ENCODE measurements at places on chromosomes 11 and 22.

DNA sequence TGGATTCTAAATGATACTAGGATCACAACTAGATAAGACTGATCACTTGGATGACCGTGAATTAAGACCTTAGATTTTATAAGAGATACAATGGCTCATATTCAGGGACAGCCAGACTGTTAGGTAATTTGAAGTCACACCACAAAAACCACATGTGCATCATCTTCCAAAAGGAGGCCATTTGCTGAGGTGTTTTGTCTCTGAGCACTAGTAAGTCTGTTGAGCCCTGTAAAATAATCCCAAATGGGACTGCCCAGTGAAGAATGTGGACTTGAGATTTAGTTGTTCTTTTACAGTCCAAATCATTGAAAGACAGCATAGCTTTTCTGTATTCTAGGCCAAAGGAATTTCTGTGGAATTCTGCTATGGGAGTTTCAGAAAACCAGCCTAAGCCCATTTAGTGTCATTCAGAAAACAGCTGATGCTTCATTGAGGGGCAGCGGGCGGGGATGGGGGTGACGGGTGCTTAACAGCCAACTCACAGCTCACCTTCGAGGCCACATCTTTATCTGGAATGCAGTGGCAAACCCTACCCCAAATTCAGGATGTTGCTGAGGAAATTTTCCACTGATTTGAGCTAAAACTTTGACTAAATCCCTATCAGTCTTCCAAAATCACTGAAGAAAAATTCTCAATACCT lies 80.1 kb upstream of the BIRC3 start:
- DNase-seq: no peak

DNA sequence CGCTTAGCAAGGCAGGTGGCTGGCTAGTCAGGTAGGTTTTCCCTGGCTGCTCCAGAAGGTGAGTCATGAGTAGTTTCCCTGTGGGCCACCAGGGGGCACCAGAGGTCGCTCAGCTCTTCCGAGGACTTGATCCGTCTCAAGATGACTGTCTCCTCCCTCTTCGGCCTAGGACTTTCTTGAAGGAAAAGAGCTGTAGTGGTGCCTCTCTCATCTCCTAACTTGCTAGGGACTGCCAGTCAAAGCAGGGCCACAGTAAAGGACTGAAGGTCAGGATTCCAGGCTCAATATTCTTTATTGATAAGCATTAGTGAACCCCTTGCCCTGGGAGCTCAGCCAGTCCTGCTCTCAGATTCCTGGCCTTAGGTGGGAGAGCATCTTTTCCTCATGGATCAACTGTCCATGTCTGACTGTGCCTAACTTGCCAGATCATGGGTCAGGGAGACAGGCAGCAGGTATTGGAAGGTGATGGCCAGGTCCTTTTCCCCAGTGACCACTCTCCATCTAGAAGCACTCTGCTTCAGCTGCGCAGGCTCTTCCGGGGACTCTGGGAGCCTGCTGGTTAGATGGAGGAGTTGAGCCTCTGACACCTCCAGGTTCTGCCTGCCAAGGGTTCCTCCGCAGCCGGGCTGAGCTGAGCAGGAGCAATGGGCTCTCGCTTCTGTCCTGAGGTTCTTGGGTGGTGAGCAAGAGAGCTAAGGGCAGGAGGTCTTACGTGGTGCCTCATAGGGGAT lies 1.9 kb downstream of the POLD4 start:
- DNase-seq: no peak

GRCh38 chr22:20437613-20438426 lies at the start of gene SCARF2:
TSS of gene SCARF2 (minus strand) at chr22:20437825. CDS start at chr22:20437754, 71 bp downstream.
- DNase-seq: no peak

GRCh38 chr11:15801126-15801525 lies 555.2 kb downstream of the SOX6 start:
- no peak for DNase-seq

DNA sequence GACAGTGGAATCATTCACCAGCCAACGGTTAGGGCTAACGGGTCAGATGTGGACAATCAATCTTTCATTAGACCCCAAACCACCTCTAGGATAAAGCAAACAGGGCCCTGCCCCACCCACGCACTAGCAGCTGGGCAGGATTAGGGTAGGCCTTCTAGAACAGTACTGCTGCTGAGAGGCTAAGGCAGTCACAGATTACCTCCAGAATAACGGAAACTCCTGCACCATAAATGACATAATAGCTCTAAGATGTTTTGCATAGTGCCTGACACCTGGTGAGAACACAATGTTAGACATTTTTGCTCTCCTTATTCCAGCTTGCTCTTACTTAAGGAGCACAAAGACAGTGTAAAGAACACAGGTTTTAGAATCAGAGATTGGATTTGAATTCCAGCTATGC lies 1.8 kb downstream of the SYTL2 start:
- no peak for DNase-seq

DNA sequence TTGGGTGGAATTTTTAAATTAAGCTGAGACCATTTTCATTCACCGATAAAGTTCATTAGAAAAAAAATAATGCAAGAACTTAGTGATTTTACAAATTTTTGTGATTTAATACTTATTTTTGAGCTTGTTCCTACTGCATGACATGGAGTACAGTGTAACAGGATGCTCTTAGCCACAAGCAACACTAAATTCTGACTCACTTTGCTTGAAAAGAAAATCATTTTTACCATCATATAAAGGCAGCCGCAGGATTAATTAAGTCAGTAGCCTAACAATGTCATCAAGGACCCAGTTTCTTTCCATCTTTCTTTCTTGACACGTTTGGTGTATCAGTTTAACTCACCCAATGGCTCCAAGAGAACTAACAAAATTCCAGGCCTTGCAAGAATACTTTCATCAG lies 540.3 kb upstream of the LUZP2 start:
- no peak for DNase-seq

GRCh38 chr22:23557036-23557435 lies 23.1 kb downstream of the IGLL1 start:
- no peak for DNase-seq

DNA sequence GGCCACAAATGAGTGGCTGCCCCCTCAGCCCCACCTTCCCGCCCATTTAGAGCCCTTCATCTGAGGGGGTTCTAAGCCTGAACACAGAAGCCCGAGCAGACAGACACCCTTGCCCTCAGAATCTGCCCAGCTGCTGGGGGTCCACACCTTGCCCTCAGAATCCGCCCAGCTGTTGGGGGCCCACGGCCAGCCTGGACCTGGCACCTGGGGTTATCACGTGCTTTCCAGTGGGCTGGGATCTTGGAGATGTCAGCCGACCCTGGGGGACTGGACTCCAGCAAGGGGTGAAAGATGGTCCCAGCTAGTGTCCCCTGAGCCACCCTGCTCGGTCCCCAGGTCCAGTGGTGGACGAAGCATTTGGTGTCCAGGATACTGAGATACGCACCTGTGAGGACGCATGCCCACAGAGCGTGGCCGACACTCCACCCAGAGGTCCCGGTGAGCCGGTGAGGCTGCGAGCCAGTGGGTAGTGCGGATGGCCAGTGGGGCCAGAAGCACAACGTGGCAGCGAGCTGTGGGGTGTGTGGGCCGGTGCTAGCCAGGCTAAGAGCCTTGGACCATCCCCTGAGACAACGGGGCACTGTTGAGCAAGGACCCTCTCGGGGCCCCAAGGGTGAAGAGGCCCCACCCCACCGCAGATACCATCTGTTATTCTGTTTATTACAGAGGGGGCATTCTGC lies 3.1 kb upstream of the CTSD start:
- DNase-seq: no peak

DNA sequence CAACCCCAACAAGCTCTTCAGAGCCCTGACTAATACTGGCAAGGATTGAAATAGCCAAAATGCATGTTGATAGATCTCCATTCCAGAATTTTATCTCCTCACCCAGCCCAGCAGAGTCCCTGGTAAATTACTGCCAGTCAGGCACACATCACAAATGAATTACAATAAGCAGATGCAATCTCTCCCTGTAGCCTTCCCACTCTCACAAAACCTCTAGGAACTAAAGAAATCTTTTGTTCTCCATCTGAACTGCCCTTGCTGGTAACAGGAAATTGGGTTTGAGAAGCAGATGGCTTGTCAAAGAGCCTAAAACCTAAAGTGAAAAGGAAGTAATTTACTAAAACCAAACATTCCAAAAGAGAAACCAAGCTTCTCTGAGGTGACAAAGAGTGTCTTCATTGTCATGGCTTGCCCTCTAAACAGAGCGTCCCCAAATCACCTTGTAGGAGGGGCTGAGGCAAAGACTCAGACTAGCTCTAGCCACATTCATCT lies 59.5 kb downstream of the FAM168A start:
- no peak for DNase-seq

DNA sequence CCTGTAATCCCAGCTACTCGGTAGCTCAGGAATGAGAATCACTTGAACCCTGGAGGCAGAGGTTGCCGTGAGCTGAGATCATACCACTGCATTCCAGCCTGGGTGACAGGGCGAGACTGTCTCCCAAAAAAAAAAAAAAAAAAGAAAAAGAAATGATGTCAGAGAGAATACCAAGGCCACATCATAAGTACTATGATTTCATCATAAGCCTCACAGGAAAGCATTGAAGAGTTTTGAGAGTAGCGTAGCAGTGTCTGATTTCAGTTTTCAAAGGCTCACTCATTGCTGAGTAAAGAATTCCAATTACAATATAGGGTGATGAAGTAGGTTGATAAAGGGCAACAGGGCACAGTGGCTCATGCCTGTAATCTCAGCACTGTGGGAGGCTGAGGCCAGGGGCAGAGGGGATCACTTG lies 88.8 kb downstream of the MRTFA start:
- no peak for DNase-seq

- no peak for DNase-seq
Observed at GRCh38 chr22:28332410-28332809, 347.2 kb downstream of the TTC28 start.

DNA sequence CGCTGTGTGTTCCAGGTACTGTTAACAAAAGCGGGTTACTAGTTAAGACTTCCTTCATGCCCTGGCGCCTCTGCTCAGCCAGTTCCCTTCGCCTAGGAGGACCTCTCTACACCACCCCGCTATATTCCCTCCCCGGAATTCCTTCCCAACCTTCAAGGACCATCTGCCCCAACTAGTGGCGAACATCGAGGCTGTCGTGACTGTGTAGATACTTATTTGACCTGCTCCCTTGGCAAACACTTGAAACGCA lies 450 bp upstream of the BCL2L13 start:
- no peak for DNase-seq

- no peak for DNase-seq
Observed at GRCh38 chr11:27421819-27422494, 50.6 kb downstream of the LGR4 start.

DNA sequence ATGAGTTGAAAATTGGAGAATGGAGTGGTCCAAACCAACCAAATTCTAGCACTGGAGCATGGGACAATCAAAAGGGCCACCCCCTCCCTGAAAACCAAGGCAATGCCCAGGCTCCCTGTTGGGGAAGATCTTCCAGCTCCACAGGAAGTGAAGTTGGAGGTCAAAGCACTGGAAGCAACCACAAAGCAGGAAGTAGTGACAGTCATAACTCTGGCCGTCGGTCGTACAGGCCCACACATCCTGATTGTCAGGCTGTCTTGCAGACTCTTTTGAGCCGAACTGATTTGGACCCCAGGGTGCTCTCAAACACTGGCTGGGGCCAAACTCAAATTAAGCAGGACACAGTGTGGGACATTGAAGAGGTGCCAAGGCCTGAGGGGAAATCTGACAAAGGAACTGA lies 80.5 kb upstream of the ADSL start:
- no peak for DNase-seq

- DNase-seq: no peak
Observed at GRCh38 chr11:17347676-17348075, 3.9 kb upstream of the NCR3LG1 start.

GRCh38 chr11:54944211-54944610 lies 237.6 kb downstream of the OR4A5 start:
- no peak for DNase-seq

- DNase-seq: no peak
Observed at GRCh38 chr11:101470881-101471520, 112.8 kb downstream of the TRPC6 start.

- DNase-seq: no peak
Observed at GRCh38 chr11:4704790-4705334, 278 bp downstream of the MMP26 start.

- no peak for DNase-seq
Observed at GRCh38 chr22:33772745-33773144, 147.5 kb downstream of the LARGE1 start.

DNA sequence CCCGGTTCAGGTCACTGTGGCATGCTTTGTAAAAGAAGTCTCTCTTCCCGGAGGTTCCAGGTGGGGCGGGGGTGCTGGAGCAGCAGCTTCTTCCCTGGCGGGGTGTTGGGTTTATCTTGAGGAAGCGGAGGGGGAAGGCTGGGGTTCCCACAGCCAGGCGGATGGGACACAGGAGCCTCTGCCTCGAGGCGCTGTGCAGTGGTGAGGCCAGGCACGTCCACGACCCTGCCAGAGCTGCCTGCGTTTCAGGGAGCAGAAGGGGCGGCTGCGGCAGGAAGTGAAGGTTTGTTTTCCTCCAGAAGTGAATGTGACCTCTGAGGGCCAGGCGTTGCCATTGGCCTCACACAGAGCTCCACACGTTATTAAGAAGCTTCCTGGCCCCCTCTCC lies 20.1 kb upstream of the ADORA2A start:
- DNase-seq: no peak

DNA sequence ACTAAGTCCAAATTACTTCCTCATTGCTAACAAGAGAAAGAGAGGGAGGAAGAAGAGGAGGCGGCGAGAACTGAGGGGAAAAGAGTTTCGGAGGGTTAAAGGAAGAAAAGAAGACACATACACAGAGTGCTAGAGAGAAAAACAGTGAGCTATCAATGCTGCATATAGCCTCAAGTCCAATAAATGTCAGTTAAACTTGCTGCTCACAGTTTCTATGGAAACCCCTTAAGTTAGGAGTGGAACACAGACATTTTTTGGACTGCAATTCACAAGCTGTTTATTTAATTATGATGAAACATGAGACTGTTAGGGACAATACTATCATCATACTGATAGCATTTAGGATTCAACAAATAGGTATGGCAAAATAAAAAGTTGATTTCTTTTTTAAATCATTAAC lies 1320.4 kb downstream of the LRRC4C start:
- no peak for DNase-seq

DNA sequence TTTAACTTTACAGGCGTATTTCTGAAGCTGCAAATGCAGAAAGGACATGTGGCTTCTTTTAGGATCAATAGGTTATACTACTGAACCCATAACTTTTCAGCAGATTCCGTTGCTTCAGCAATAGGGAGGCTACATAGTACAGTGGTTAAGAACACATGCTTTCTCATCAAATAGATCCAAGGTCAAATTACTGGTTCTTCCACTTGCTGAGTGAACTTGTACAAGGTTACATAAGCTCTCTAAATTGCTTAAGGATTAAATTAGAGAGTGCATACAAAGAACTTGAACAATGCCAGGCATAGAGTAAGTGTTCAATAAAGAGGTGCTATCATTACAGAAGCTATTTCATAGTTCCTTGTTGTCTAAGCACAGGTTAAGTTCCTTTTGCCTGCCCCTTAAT lies 129.6 kb downstream of the BARX2 start:
- no peak for DNase-seq

GRCh38 chr22:47739291-47740015 lies 977.0 kb downstream of the TBC1D22A start:
- DNase-seq: no peak

- no peak for DNase-seq
Observed at GRCh38 chr11:61725781-61726231, 26.6 kb upstream of the MYRF start.

GRCh38 chr22:45072322-45072903 lies 62.6 kb upstream of the PHF21B start:
- no peak for DNase-seq

Data from stimulated activated CD8-positive, alpha-beta memory T cell treated with anti-CD3 and anti-CD28 coated beads, Interleukin-7, amount 100 ng/mL, for 4 hours (primary cell).